AG09309 (cell line): ENCODE measurements at places on chromosomes 12 and 14.

DNA sequence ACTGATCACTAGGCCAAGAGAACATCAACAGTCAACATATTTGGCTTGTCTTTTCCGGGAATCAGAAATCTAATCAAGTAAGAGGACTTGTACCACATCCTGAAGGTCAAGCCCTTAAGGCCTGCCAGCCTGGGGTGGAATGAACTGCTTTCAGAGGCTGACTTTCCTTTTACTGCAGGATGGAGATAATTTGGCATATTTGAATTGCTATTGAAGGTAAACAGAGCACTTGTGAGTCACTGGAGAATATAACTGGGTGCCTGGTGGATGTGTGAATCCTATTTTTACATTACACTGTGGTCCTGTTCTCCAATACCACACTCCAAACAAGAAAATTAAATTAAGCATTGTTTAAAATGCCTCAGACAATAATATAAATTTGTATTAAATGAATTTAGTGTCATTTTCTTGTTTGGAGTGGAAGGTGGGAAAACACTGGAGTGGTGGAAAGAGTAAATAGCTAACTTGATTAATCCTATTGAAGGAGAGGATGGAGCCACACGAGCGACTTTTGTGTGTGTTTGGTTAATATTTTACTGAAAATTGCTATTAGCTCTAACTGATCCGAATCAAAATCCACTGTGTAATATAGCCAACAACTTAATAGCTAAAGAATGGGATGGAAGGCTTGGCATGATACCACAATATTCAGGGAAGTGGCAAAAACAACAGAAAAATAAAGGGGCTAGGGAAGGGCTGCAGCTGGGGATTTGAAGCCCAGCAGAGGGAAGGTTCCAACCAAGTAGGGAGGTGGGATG lies 89.4 kb downstream of the OTX2 start:
- DNase-seq, result no peak

DNA sequence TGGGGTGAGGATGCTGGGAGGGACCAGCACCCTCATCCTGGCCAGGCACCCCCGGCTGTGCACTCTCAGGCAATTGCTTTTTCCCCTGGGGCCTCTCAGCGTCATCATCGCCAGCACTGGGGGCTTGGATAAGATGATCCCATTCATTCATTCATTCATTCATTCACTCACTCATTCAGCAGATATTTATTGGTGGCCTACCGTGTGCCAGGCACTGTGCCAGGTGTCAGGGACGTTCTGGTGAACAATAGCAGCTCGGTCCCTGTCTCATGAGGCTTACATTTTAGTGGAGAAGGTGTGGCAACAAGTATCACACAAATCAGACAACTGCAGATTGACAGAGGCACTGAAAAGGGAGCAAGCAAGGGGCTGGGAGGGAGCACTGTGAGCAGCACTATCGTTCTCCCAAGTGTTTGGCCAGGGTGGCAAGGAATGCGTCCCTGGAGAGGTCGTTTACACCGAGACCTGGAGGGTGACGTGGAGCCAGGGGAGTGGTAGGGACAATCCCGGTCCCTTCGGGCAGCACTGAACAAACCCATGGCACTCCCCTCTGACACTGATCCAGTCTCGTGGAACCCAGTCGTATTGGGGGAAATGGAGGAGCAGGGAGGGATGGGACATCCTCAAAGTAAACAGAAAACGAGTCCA lies 124.1 kb downstream of the PAPOLA start:
- DNase-seq, result no peak

DNA sequence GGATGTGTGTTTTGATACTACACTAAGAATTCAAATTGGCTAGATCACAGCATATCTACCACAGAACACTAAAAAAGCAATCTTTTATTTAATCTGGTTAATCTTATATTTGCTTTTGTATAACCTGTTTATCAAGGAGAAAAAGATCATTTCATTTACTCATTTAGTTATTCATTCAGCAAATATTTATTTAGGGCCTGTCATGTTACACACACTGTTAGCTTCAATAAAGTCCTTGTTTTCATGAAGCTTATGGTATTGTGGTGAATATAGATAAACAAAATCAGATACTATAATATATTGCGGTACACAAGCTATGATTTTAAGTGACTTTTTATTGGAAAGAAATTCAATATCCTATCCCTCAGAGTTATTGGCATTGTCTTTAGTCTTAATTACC lies 350.8 kb downstream of the LRFN5 start:
- no peak for DNase-seq

DNA sequence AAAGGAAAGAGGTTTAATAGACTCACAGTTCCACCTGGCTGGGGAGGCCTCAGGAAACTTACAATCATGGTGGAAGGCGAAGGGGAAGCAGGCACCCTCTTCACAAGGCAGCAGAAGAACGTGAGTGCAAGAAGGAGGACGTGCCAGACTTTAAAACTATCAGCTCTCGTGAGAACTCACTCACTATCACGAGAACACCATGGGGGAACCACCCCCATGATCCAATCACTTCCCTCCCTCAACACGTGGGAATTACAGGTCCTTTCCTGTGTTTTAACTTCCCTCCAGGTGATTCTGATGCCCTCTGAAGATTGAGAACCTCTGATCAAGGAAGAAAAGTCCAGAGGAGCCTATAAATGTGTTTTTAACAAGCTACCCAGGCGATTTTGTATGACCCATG lies 358.7 kb downstream of the MED13L start:
- no peak for DNase-seq
